ENCODE measurements at places on chromosomes 11 and 22. TPM values are rescaled to one million over a fixed set of nuclear protein-coding genes. Genes with fewer than 3 reads are reported as not detected.

GRCh38 chr11:131898949-131899348, 528.5 kb downstream of the NTM start:
- no peaks in the 10 kb centered on the region for H3K36me3 ChIP-seq
- H3K27ac ChIP-seq: no peak overlapping the region
- no peak for DNase-seq
- no peaks in the 10 kb centered on the region for H3K4me1 ChIP-seq
- H3K27me3 ChIP-seq: no peaks in the 10 kb centered on the region

DNA sequence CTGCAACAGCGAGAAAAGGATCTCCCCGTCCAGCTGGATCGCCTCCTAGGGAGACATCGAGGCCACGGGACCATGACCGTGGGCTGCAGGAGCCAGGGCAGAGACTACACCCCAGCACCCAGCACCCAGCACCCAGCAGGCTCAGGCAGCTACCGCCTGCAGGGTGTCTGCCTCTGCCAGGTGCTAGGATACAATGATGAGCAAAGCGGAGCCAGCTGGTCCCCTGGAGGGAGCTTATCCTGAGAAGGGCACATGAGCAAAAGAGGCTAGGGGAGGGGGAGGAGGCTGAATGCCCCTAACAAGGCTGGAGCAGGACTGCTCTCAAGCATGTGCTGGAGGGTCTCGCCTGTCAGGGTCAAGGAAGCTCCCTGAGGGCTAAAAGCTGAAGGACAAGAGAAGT, 4.8 kb upstream of the CASTOR1 start:
- H3K36me3 ChIP-seq: peaks cover 73% of the 10 kb centered on the region
- peaks cover 46% of the 10 kb centered on the region for H3K4me1 ChIP-seq
- H3K4me3 ChIP-seq: no peak overlapping the region
- no peak for DNase-seq

GRCh38 chr11:121773076-121773475, 320.3 kb upstream of the SORL1-AS1 start:
- H3K27me3 ChIP-seq: no peaks in the 10 kb centered on the region
- H3K27ac ChIP-seq: no peak overlapping the region
- H3K4me1 ChIP-seq: peaks cover 44% of the 10 kb centered on the region
- H3K4me3 ChIP-seq: no peak overlapping the region
- no peak for DNase-seq

DNA sequence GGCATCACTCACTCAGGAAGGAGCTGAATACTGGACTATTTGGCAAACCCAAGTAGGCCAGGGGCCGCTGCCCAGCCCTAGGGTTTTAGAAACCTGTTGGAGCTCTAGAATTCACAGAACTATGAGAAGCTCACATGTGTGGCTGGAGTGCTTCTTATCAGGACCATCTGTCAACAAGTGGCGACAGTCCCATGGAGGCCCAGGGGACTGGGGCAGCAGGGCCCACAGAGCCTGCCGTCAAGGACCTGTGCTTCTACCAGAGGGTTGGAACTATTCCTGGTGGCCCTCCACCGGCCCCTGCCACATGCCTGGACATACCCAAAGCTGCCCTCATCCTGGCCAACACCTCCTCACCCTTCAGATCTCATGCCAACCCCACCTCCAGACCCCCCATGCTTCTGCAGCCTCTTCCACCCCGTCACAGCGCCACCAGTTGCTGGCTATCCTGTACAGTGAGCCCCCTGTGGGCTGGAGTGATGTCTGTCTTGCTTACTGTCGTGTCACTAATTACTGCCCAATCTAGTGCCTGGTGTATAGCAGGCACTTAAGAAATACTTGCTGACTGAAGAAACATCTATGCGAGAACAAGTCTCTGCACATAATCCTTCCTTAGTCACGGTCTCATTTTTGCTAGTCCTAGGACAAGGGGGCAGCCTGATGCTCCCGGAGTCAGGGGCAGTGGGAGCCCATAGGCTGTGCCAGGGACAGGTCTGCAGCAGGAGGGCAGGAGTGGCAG, 27.2 kb upstream of the RASL10A start:
- H3K4me3 ChIP-seq: no peak overlapping the region
- H3K27me3 ChIP-seq: no peaks in the 10 kb centered on the region
- peaks cover 39% of the 10 kb centered on the region for H3K36me3 ChIP-seq
- H3K4me1 ChIP-seq: peaks cover 42% of the 10 kb centered on the region
- H3K27ac ChIP-seq: peak overlapping the region; percentile 33

DNA sequence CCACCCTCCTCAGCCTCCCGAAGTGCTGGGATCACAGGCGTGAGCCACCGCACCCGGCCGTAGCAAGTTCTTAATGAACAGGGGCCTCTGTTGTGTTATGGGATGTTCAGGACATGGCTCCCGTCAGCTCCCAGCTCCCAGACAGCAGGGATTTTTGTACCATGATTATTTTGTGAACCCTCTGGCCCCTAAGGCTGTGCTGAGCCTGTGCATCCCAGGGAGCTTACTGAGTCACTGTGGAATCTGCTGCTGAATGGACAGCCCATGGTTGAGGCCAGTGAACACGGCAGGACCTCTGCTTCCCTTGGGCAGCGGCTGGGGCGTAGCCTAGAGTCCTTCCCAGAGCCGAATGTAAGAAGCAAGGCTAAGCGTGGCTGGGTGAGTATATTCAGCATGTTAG, 245.2 kb downstream of the NTM start:
- no peak overlapping the region for H3K4me3 ChIP-seq
- H3K27ac ChIP-seq: no peak overlapping the region
- H3K4me1 ChIP-seq: no peaks in the 10 kb centered on the region

Gene NOL12
- total RNA-seq: 58.9 TPM

Gene VSIG10L2
- not detected for total RNA-seq

Gene TEAD1
- total RNA-seq: 57.3 TPM

Gene PES1
- total RNA-seq: 30.5 TPM

GRCh38 chr22:45131749-45132148, 32.0 kb upstream of the NUP50 start:
- H3K36me3 ChIP-seq: peaks cover 18% of the 10 kb centered on the region
- H3K27ac ChIP-seq: no peak overlapping the region
- H3K27me3 ChIP-seq: no peaks in the 10 kb centered on the region
- no peak for DNase-seq

DNA sequence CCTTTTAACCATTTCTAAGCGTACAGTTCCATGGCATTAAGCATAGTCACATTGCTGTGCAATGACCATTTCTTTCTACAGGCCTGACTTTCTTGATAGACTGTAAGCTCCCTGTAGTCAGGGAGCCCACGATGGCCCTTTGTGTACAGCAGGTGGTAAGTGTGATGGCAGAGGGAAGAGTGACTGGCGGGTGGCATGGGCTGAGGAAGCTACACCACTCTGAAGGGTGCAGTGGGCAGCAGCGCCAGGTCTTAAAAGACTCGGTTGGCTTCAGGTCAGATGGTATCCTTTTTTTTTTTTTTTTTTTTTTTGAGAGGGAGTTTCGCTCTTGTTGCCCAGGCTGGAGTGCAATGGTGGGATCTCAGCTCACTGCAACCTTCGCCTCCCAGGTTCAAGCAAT, 1.6 kb downstream of the PPM1F start:
- no peaks in the 10 kb centered on the region for H3K27me3 ChIP-seq
- H3K4me1 ChIP-seq: peaks cover 17% of the 10 kb centered on the region
- DNase-seq: no peak
- no peaks in the 10 kb centered on the region for H3K36me3 ChIP-seq

DNA sequence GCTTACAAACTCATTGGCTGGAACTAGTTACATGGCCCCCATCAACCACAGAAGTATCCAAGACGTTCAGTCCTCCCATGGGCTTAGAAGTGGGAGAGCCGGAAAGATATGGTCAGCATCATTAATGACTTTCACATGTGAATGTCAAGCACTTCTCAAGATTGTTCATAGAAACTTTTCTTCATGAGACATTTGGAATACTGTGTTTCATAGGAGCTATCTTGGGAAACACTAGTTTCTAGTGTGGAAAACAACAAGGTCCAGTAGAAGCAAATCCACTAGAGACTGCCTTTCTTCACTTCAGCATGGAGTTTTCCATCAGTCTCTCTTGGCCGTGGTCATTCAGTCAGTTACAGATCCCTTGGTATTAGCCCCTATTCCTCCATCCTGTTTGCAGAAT, 160.9 kb downstream of the C11orf91 start:
- no peak overlapping the region for H3K27ac ChIP-seq
- H3K27me3 ChIP-seq: no peaks in the 10 kb centered on the region
- H3K36me3 ChIP-seq: no peaks in the 10 kb centered on the region
- no peaks in the 10 kb centered on the region for H3K4me1 ChIP-seq
- H3K4me3 ChIP-seq: no peak overlapping the region

- H3K4me1 ChIP-seq: no peaks in the 10 kb centered on the region
- DNase-seq: no peak
Observed at GRCh38 chr11:115924744-115925567, 420.7 kb upstream of the CADM1 start.

GRCh38 chr11:86896441-86896841, 58.8 kb downstream of the FZD4 start:
- no peak overlapping the region for H3K27ac ChIP-seq
- no peak overlapping the region for H3K4me3 ChIP-seq
- H3K4me1 ChIP-seq: no peaks in the 10 kb centered on the region
- no peak for DNase-seq
- H3K27me3 ChIP-seq: no peaks in the 10 kb centered on the region
- no peaks in the 10 kb centered on the region for H3K36me3 ChIP-seq

- H3K36me3 ChIP-seq: no peaks in the 10 kb centered on the region
- H3K27me3 ChIP-seq: no peaks in the 10 kb centered on the region
- H3K27ac ChIP-seq: no peak overlapping the region
- no peak overlapping the region for H3K4me3 ChIP-seq
Observed at GRCh38 chr11:66852466-66853241, 4.2 kb upstream of the LRFN4 start.
